G401 (cell line): ENCODE measurements at places on chromosomes 2 and 18. TPM values are rescaled to one million over a fixed set of nuclear protein-coding genes. Genes with fewer than 3 reads are reported as not detected.

DNA sequence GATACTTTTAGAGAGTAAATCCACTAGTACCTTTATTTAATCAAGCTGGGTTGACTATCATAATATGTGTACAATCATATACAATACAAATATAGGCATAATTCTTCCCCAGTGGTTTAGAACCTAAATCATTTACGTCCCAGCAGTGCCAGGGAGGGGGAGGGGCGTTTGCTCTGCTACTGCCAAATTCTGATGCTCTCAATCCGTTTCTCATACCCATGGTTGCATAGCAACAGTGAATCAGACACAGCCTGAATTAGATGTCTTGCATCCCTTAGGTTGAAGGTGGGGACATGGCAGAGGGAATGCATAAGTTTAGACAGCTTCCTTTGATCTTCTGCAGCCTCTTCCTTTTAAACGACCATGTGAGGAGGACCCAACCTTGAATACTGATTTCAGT lies 135.4 kb downstream of the ABCA12 start:
- DNase-seq: no peak

GRCh38 chr2:43160778-43161177 lies 65.6 kb downstream of the ZFP36L2 start:
- no peak for DNase-seq

- no peak for DNase-seq
Measured at GRCh38 chr2:11865805-11866204, 119.4 kb downstream of the LPIN1 start.

DNA sequence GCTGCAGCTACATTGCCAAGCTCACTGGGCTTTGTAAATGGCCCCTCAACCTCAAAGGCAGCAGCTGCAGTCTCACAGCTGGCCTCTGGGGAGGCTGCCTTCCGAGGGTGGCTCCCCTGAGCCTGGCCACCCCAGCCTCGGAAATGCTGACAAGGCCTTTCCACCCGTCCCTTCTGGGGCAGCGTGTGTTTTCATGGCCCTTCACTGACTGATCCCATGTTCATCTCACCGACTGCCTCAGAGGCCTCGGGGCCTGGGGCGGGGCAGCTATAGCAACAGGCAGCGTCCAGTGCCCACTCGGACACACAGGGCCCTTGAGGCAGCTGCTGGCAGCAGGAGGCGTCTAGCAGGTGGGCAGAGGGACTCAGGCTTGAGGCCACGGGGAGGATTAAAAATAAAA lies 149.7 kb downstream of the GLI2 start:
- DNase-seq: no peak

- DNase-seq: peak; percentile 59
Measured at GRCh38 chr2:47528874-47529273, 125.9 kb downstream of the MSH2 start.

The NXPH2 gene
- not detected in 2 replicates for total RNA-seq

DNA sequence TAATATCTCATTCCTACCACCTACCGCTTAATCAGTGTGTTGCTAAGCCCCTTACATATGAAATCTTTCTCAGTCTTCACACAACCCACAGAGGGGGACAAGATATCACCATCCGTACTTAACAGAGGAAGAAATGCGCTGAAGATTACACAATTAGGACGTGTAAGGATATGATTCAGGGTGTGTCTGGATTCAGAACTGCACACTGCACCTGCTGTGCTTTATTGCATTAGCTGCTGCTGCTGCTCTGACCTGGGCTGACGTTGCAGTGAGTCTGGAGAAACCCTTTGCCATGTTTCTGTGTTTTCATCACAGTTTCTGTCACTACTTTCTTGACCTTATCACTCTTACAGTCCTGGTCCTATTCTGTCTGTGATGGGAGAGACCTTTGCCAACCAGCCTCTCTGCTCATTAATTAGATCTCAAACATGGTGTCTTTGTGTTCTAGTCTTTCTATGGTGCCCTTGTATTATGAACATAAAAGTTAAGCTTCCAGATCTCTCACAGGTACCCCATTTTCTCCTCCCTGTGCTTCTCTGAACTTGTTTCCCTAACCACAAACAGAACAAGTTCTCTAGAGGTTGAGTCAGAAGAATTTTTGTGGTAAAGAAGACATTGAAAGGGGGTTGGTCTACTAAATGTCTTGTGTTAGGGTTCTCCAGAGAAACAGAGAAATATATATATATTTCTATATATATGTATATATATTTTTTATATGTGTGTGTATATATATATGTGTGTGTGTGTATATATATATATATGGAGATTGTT lies 92.9 kb upstream of the CYP1B1 start:
- no peak for DNase-seq

The STPG4 gene
- not detected in 2 replicates for total RNA-seq

DNA sequence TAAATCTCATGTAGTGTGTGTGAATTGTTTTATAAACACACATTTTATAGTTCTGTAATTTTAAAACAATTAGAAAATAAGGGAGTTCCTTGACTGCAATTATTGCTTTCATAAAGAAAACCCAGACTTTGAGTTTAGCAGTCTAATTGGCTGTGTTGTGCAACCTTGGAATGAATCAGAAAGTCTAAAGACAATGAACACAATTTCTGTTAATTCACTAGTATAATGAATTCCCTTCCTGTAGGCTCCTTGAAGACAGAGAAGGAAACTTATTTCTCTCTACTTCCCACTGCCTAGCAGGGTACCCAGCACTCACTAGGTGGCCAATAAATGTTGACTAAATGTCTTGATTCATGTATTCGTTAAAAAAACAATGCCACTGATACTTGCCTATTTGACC lies 79.9 kb downstream of the ANTXR1 start:
- DNase-seq: no peak

The ZSWIM2 gene
- not detected in 2 replicates for total RNA-seq

The CDH20 gene
- total RNA-seq: not detected in 2 replicates

The TEX261 gene
- total RNA-seq: 26.5 and 33.4 TPM in 2 replicates

DNA sequence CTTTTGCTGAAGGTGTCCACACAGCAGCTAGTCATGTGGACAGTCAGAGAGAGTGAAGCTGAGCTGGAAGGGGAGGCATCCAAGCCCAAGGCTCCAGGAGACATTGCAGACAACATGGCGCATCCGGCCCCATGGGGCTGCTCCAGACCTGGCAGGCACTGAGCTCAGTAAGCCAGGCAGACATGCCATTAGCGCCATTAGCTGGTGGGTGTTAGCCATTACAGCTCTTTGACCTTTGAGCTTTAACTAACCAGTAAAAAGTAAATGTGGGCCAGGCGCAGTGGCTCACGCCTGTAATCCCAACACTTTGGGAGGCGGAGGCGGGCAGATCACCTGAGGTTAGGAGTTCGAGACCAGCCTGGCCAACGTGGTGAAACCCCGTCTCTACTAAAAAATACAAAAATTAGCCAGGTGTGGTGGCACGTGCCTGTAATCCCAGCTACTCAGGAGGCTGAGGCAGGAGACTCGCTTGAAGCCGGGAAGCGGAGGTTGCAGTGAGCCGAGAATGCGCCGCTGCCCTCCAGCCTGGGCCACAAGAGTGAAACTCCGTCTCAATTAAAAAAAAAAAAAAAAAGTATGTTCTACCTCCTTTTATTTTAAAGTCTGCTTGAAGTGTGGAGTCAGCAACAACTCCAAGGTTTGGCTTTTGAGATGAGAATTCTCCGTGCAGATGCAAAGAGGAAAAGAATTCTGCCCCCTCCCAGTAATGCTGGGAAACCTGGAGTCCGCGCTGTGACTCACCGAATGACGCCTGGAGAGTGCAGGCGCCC lies 69.4 kb downstream of the TWSG1 start:
- no peak for DNase-seq

GRCh38 chr2:146540271-146540932 lies 1304.4 kb upstream of the ACVR2A start:
- peak; percentile 4 for DNase-seq

The TRABD2A gene
- total RNA-seq: 5.5 and 9.9 TPM in 2 replicates

- DNase-seq: no peak
Measured at GRCh38 chr18:49459404-49460171, 857 bp downstream of the DYM start.
